ENCODE measurements at places on chromosomes 3 and 15.

DNA sequence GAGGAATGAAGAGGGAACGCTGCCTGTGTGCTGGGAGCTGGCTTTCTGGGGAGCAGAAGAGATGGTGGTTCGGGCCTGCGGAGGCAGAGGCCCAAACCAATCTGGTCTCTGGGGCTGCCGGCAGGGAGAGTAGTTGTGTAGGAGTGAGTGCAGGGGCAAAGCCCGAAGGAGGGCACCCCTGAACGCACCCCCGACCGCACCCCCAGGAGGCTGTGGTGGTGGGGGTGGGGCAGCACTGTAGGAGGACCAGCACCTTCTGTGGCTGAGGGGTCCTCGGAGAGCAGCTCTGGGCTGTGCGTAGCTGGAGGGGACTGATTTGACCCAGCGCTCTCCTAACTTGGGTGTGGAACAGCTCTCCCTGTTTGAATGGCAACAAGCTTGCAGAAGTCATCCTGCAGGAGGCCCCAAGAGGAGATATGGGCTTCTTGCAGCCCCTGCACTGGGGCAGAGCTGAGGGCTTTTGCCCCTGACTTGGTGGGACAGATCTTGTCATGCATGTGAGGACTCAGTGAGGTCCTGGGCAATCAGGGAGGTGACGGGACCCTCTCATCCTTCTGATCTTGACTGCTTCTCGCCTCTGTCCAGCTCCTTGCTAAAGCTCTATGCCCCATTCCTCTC, 26.1 kb downstream of the C15orf39 start:
- no peak for DNase-seq

GRCh38 chr15:66226736-66227135, 26.8 kb downstream of the MEGF11 start:
- no peak for DNase-seq

DNA sequence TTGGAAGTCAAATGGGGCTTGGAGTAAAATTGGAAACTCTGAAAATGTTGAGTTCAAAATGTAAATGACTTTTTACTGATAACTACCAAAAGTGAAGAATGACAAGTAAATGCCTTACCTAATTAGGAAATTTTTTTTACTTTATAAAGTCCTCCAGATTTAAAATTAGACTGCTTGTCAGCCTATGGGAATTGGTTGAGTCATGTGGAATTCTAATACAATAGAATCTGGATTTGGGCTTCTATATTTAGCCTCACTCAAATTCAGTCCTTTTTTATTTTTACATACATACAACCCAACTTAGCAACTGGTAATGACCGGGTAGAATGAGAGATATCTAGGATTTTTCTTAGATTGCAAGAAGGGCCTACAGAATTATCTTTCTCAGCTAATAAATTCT, 158.9 kb upstream of the CADPS start:
- no peak for DNase-seq

DNA sequence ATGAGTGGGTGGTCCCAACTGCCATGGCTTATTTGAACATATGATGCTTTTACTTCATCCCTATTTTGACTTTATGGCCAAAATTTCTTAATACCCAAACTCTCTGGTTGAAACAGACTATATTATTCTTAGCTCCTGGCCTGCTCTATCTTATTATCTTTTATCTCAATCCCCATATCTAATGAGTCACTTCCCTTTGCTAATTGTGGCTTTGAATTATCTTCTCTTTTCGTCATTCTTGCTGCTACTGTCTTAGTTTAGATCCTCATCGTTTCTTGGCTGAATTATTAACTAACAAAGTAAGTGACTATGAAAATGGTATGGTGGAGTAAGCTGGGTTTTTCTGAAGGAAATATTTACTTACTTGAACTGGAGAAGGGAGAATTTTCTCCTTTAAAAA, 28.2 kb upstream of the DNAJC19 start:
- no peak for DNase-seq

GRCh38 chr3:121989943-121990342, 32.1 kb downstream of the ILDR1 start:
- DNase-seq, result no peak

DNA sequence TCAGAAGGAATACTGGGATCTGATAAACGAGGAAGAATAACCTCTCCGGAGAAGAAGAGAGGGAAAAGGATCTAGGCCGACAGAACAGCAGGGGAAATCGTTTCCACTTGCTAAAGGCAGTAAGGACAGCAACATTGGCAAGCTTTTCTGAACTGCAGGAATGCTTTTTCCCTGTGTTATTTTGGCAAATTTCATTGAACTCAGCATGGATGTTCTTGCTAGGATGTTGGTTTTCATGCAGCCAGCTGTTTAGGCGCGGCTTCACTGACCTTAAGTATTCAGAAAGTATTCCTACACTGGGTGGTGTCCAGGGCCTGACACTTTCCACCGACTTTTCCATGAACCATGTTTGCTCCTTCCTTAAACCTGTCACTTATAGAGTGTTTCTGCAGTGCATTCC, 489.7 kb downstream of the CNTN3 start:
- no peak for DNase-seq

DNA sequence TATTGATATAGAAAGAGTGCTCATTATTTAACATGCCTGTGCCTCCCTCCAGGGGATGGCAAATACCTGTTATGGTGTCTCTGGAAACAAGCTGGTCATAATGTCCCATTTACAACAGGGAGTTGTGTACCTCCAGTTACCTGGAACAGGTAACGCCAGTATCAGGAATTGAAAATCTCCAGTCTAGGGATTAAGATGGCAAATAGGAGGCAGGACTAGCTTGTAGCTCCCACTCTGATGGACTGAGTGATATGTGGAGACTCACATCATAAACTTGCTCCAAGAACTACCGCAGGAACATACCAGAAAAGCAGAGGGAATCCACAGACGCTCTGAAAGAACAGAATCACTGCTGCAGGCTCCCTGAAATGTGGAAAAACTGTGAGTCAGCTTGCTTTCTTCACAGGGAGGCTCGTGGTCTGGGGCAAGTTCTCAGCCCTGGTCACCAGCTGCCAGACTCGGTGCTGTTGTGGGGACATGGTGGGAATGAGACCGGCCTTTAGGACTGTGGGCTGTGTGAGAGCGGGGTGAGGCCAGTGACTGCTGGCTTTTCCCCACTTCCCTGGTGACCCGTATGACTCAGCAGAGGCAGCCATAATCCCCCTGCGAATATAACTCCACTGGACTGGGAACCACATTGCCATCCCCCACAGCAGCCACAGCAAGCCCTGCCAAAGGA, 97.4 kb downstream of the KCNAB1 start:
- no peak for DNase-seq
